ENCODE measurements at places on chromosomes 1 and 21. TPM values are rescaled to one million over a fixed set of nuclear protein-coding genes. Genes with fewer than 3 reads are reported as not detected.

GRCh38 chr1:245370905-245371581, 216.3 kb downstream of the KIF26B start:
- peak; percentile 27 for DNase-seq

DNA sequence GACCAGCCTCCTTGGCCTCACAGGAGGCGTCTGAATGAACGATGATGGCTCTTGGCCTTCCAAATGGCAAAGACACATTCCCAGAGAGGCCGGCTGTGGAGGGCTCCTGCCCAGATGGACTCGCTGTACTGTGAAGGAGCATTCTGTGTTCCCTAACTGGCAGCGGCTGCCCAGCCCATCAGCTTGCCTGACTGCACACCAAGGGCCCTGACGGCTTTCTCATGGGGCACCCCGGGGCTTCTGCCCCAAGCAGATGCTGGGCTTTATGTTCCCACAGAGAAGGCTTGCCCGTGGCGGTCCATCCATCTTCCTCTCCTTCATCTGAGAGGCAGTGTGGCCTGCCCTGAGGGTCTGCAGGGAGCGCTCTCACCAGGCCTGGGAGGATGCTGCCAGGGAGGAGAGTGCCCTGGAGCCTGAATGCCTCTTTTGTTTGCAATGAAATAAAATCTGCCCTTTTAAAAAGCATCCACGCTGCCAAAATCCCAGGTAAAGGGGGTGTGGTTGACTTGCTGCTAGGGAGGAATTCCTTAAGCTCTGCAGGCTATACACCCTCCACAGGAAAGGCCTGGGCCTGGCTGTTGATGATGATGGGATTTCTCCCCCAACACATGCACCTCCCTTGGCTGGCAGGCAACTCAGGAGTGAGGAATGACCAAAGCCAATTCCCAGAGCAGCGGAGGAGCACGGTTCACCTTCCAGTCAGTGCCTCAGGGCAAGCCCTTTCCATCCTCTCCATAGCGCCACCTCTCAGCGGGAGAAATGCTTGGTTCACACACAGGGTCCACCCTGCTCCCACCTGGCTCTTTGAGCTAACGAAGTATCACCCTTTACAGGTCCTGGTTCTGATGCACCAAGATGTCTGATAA, 84.6 kb upstream of the SSX2IP start:
- no peak for DNase-seq

DNA sequence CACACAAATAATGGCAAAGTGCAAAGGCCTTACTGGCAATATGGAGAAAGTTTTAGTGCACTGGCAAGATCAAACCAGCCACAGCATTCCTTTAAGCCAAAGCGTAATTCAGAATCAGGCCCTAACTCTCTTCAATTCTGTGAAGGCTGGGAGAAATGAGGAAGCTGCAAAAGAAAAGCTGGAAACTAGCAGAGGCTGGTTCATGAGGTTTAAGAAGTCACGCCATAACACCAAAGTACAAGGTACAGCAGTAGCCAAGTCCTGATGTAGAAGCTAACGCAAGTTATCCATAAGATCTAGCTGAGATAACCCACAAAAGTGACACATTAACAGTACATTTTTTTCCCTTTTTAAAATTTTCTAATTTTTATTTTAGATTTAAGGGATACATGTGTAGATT, 57.1 kb downstream of the SLC27A3 start:
- DNase-seq = no peak

Gene CELA3A
- not detected for total RNA-seq

DNA sequence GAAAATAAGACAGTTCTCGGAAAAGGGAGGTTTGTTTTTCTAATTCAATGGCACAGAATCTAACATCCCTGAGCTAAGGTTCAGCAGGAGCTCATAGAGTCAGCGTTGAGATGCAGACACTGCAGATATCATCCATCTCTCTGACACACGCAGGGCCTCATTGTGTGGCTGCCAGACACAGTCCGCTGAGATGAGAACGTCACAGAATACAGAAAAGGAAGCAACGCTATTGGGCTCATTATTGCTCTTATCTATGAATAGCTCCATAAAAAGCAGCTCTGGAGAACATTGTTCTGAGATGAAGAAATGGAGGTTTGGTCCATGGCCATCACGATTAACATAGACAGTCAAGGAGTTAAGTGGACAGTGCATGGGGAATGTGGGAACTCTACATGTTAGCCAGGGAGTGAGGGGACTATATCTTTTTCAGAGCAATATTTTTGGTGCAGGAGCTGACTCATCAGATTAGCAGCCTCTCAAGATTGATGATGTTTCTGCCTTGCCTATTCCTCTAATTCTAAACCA, 771.6 kb upstream of the CXADR start:
- peak; percentile 37 for DNase-seq

DNA sequence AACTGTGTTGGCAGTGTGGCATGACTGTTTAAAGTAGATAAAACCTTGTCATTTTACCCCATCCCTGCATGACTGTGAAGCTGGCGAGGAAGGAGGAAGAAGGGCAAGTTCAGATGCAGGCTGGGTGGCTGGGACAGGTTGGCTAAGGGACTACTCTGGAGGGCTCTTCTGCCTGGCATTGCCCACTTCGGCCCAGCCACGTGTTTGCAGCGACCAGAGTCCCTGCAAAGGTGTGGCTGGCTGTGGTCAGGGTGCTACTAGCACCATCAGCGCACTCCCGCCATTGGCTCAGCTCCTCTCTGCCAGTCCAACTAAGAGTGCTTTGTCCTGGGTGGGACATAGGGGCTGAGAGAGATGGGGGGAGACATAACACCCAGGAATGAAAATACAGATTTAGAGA, 7.2 kb downstream of the C1orf115 start:
- DNase-seq = no peak

GRCh38 chr1:47727697-47728085, 269.5 kb downstream of the TRABD2B start:
- DNase-seq = no peak

DNA sequence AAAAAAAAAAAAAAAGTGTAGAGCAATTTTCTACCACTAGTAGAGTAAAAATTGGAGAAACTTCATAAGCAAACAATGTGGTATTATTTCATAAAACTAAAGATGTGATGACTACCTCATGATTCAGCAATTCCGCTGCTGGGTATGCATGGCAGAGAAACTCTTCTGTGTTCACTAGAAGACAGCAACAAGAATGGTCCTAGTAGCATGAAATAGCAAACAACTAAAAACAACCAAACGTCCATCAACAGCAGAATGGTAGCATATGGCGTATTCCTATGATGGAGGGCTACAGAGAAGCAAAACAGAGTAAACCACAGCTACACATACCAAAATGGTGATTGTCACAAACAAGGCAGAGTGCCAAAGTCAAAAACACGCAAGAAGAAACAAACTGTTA, 18.9 kb downstream of the HTR1D start:
- DNase-seq = no peak

- DNase-seq = no peak
Measured at GRCh38 chr1:164678136-164678700, 119.2 kb downstream of the PBX1 start.
